ENCODE measurements at places on chromosomes 1 and 21.

GRCh38 chr1:195686764-195687163 lies 921.5 kb downstream of the KCNT2 start:
- DNase-seq = no peak

DNA sequence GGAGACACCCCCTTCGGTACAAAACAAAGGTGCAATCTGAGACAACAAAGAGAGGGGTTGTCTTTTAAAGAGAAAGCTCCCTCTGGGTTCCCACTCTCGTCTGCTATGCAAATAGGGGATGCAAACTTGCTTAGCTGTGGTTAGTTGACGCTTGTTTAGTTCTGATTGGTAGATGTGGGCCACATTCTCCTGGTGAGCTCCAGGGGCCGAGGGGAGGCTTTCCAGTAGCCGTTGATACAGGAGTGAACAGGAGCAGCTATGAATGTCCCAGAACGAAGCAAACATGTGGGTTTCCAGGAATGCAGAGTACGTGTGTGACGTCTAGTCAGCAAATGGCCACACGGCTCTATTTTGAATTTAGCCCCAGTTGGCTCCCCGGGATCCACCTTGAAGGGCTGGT lies 14.7 kb downstream of the TFF2 start:
- no peak for DNase-seq

GRCh38 chr1:232329103-232329813 lies 300.7 kb downstream of the SIPA1L2 start:
- DNase-seq = no peak

DNA sequence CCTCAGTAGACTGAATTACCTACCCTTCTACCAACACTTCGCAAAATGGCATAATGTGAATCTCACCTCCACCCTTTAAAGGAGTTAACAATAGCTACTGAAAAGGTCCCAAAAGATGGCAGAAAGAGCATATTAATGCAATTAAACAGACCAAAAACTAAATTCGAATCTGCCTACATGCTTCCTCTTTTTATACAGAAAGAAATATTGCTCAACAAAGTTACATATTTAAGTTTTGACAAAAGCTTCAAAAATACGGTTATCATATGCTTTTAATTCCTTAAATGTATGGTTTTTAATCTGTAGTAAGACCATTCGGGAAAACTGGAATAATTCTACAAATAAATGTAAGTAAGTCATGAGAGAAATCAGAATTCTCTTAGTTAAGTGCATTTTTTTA lies 2.2 kb downstream of the APP start:
- DNase-seq = no peak

GRCh38 chr1:13809461-13810159 lies 109.6 kb downstream of the PRDM2 start:
- DNase-seq = no peak

DNA sequence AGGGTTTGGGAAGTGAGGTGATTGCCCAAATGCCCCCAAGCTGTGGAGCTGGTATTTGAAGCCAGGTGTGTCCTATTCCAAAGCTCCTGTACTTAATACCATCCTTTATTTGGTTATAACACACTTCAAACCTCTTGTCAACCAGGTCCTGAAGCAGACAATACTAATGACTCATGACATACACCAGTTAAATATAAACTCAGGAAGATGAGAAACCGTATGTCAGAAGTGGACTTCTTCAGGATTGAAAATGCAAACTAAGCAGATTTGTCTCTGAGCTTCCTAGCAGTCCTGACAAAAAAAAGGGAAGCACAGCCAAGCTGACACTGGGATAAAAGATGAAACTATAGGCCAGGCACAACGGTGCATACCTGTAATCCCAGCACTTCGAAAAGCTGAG lies 70.6 kb downstream of the ALPL start:
- no peak for DNase-seq

- no peak for DNase-seq
These were observed 38.8 kb downstream of the DTL start for GRCh38 chr1:212074313-212074712.

DNA sequence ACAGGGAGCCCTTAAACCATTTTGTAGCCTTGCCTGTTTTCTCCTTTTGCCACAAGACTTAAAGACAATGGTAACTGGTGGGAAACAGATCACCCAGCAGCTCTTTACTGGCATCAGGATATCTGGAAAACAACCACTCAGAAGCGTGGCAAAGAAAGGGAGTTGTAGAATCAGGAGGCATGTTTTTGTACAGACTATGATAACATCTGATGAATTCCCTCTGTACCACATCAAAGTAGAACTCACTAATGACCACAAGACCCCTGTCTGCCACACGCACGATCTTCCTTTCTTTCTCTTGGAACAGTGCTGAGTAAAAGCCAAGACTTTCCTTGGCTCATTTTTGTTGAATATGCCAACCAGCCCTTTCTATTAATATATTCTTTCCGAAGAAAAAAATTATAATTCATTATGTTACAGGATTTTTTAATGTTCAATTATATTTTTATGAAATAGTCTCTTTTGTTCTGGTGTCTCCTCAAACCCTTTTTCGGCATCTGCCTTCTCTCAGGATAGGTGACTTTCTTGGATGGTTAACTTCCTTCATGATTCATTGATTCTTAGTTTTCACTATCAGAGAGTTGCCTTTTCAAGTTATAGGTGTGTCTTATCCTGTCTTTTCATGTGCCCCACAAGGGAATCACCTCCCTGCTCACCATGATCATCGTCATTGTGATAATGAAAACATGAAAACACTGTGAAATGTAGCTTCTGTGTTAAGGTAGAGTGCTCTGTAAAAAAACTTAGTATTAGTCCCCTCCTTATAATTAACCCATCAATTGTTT lies 7.9 kb upstream of the PHGDH start:
- no peak for DNase-seq

DNA sequence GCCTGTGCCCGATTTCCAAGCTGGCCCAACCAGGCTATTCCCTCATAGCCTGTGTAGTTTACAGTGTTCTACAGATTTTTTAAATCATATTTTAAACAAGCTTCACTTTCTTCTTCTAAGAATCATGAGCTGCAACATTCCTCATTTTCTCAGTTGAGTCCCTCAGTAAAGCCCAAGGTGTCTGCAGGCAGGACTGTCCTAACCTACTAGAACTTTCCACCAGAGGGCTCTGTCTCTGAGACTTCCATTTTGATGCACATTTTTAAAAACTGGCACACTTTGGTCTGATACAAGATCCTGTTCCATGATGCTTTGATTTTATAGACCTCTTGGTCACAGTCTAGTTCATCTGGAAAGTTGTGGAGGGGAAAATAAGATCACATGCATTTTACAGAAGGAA lies 21.6 kb upstream of the SLAMF6 start:
- DNase-seq = no peak

- no peak for DNase-seq
These were observed 289.8 kb upstream of the POU3F1 start for GRCh38 chr1:38336301-38336923.

DNA sequence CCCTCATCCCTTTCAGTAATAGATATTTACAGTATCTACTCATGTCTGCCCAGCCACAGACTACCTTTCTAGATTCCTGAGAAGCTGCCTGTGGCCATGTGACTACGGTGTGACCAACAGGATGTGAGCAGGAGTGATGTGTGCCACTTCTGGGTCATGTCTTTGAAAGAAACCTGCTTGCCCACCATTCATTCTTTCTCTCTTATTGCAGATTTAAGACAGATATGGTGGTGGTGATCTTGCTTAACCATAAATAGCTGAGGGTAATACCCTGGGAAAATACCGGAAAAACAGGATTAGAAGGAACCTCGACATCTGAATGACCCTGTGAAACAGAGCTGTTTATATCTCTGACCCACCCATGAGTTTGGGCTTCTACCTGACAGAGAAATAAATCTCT lies 41.6 kb upstream of the GUCA2A start:
- no peak for DNase-seq

DNA sequence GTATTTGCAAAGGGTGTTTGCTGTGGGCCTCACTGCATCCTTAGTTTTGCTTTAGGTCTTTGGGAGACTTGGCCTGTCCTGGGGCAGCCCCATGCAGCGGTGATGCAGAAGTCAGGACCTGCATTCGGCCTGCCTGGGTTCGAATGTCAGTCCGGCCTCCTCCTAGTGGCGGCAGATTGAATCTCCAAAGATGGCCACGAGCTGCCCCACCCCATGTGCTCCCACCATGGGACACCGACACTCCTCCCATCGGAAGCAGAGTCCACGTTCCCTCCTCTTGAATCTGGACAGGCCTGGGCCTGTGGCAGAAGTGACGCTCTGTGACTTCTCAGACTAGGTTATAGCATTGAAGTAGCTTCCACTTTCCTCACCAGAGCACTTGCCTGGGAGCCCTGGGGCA lies 16.3 kb upstream of the NPPB start:
- DNase-seq = no peak

- no peak for DNase-seq
These were observed 11.0 kb downstream of the TNFRSF9 start for GRCh38 chr1:7929637-7930036.

DNA sequence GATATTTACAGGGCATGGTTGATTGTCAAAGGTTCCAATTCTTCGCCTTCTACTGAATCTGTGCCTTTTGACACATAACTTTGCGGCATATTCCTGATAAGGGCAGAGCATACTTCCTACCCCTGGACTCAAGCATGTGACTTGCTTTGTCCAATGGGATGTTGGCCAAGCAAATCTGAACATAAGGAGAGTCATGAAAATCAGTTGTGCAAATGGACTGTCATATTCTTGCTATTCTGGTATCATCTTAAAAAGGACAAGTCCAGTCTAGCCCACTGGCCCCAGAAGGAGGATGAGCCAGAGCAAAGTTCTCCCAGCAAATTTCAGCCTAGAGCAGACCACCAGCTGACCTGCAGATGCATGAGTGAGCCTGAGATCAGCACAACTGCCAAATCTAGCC lies 41.0 kb upstream of the MUTYH start:
- DNase-seq = no peak

GRCh38 chr1:99240621-99241020 lies 23.7 kb upstream of the PLPPR4 start:
- no peak for DNase-seq

DNA sequence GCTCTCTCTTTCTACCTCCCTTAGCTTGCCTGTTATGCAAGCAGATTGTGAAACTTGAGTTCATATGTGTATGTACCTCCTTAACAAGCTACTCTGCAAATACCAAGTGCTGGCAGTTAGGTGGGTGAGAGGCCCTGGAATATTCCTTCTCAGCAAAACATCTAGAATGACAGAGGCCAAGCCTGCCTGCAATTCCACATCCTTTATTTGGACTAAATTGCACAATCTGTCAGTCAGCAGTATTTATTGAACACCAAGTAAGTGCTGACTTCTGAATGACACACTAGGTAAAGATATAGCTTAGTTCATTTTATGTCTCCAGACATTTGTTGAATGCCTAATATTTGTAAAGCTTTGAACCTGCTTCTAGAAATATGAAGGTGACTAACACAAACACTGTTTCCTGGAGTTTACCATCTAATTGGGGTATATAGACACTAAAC lies 87.5 kb downstream of the RGL1 start:
- no peak for DNase-seq

GRCh38 chr1:203038891-203039608 lies 12.8 kb downstream of the PPFIA4 start:
- peak; percentile 48 for DNase-seq

DNA sequence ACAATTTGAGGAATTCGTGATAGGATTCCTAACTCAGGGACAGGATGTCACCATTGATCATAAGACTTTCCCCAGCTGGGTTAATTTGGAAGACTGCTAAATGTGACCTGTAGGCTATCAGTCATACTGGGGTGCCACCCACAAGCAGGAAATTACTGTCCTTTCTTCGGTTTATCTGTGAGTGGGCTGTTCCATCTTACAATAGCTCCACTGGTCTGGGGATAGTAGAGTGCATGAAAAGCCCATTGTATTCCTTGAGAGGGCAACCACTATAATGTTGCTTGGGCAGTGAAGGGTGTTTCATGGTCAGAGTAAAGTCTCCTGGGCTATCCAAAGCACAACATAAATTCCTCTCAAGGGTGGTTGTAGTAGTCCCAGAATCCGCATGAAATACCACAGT lies 1523.0 kb upstream of the B3GALT2 start:
- no peak for DNase-seq
